Activated CD8-positive, alpha-beta memory T cell treated with anti-CD3 and anti-CD28 coated beads for 48 hours (primary cell): ENCODE measurements at places on chromosomes 7 and 10.

DNA sequence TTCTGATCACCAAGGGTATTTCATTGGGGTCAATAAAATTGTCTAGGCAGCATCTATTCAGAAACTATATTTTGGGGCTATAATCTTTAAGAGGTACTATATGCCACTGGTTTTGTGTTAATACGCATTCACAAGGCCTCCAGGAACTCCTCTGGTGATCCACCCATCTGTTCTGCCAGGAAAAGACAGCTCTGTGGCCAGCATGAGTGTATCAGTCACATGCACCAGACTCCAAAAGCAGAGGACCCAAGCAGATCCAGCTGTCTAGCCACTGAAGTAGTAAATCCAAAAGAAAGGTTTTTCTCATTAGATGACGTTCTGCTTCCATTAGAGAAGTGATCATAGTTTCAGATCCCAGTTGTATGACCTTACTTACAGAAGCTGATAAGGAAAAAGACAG is 199.6 kb upstream of the CELF2 start:
- DNase-seq: no peak

DNA sequence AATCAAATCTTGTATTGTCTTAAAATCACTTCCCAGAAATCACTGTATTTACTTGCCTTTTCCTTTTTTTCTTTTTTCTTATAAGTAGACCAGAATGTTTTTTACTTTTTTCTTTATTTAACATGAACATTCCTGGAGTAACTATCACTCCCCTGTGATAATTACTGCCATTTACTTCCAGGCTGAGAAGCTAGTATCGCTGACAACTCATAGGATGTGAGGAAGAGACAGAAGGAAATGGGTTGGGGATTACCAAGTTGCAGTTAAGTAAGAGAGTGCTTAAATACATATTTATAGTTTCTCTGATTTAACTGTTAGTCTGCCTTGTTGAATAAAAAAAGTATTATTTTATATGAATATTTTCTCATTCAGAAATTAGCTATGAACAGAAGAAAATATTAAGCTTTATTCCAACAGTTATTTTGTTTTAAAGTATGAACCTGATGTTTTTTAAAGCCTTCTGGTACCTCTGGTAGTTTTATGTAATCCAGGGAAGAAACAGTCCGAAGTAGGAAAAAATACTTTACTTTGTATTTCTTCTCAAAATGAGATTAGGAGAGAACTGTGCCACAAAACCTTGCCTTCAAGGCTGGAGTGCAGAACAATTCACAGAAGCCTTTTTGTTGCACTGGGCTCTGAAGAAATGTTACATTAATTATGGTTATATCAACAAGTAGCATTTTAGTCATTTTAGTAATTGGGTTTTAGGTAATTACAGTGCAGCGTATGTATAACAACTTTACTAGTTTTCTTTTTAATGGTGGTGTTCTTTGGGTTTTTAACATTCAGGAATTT is 72.8 kb downstream of the SHOC2 start:
- no peak for DNase-seq

DNA sequence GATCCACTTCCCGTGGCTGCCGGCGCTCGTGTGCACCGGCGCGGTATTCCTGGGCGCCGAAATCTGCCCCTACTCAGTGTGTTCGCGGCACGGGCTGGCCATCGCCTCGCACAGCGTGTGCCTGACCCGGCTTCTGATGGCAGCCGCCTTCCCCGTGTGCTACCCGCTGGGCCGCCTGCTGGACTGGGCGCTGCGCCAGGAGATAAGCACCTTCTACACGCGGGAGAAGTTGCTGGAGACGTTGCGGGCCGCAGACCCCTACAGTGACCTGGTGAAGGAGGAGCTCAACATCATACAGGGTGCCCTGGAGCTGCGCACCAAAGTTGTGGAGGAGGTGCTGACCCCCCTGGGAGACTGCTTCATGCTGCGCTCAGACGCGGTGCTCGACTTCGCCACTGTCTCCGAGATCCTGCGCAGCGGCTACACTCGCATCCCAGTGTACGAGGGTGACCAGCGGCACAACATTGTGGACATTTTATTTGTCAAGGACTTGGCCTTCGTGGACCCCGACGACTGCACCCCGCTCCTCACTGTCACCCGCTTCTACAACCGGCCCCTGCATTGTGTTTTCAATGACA is 1.3 kb downstream of the CNNM1 start:
- no peak for DNase-seq

- no peak for DNase-seq
Measured at GRCh38 chr7:103919272-103919868, 70.1 kb downstream of the RELN start.

DNA sequence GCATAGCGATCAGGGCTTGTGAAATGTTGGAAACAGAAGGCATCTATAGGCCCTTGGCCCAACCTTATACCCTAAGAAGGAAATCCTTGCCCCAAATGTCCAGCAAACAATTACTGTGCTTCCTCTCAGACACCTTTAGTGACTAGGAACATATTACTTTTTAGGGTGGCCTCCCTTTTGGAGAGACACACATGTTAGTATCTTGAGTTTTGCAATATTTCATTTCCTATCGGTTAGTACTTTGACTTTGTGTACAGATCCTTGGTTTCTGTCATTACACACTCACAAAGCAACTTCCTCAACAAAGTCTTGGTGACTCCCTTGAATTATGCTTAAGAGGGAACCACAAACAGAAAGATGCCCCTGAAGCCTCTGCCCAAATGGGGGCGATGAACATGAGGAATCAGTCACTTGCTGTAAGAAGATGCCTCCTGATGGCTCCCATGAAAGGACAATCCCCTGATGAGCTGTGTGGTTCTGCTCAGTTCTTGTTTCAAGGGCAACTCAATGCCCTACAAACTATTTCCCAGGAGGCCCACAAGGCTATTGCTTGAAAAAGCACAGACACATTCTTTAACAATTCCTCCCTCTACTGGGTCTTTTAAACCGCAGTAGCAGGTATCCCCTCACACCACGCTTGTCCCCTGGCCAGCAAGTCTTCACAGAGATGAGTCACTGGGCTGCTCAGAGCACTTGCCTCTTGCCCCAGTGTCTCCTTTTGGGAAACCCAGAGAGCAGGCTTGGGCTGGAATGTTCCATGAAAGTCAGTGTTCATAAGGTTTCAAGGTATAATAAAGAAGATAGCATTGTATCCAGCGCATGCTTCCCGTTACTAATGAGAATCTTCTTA is 196.2 kb downstream of the FANK1 start:
- no peak for DNase-seq

DNA sequence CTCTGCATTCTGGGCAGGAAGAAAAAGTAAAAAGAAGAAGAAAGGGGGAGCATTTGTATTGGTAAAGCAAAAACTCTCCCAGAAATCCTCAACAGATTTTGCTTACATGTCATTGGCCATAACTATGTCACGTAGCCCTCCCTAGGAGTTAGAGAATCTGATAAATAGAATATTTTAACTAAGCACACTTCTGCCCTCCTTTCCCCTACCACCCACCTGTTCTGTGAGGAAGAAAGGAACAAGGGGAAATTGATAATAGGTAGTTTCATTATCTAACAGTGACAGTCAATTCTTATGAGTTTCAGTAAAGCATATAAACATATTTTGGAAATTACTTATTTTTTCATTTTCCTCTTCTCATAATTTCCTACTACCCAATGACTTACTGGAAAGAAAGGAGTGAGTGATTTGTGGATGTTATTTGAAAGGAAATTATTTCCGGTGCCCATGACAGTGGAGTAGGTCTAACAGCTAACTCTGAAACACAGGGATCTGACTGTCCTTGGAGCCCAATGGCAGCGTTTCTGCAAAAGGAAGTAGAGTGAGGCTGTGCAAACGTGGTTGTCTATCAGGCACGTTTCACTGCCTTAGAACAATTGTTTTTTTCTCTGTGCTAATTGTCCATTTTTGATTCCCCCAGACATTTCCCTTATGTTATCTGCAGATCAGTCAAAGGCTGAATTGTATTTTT is 128.6 kb upstream of the MDFIC start:
- no peak for DNase-seq

- DNase-seq: no peak
Measured at GRCh38 chr10:68462536-68462935, 9.2 kb downstream of the DNA2 start.

GRCh38 chr10:126294451-126294850 is 93.8 kb downstream of the ADAM12 start:
- no peak for DNase-seq

DNA sequence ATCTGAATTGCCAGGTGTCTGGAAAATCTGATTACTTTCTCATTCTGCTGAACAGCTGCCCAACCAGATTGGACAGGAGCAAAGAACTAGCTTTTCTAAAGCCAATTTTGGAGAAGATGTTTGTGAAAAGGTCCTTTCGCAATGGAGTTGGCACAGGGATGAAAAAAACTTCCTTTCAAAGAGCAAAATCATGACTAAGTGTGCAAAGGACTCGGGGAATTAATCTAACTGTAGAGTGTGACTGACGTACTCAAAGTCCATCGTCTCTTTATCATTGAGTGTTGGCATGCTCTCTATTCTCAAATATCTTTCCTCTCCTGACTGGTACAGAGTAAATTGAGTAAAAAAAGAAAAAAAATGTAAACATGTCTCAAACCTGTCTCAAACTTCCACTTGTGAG is 3.3 kb downstream of the NPS start:
- DNase-seq: no peak

- DNase-seq: no peak
Measured at GRCh38 chr10:99975942-99976809, 33.6 kb downstream of the DNMBP start.

- DNase-seq: no peak
Measured at GRCh38 chr7:11830582-11831155, 1.3 kb downstream of the THSD7A start.

- no peak for DNase-seq
Measured at GRCh38 chr7:25349283-25350017, 121.2 kb upstream of the NPVF start.

DNA sequence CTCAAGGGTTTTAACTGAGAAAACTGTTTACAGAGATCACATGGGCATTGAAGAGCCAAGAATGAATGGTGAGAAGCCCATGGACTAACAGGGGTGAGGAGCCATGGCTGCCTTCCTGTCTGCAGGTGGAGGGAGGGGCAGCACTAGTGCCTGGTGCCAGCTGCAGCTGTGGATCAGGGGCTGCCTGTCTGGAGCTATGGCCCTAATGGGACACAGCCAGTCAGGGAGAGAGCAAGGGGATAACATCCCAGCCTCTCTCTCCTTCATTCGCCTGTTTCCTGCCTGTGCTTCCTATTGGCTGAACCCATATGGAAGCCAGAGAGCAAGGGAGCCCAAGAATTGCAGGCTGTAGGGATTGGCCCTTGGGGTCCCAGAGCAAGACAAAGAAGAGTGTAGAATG is 125.8 kb upstream of the GAD2 start:
- DNase-seq: no peak

GRCh38 chr7:42978496-42978895 is 46.3 kb downstream of the MRPL32 start:
- no peak for DNase-seq

DNA sequence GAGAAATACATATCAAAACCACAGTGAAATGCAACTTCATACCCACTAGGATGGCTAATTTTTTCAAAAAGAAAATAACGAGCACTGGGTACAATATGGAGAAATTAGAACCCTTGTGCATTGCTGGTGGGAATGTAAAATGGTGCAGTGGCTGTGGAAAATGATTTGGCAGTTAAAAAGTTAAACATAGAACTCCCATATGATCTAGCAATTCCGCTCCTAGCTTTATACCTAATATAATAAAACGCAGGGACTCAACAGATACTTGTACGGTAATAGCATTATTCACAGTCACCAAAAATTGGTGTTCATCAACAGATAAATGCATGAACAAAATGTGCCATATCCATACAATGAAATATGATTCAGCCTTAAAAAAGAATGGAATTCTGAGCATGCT is 58.8 kb upstream of the PLPP4 start:
- DNase-seq: no peak

GRCh38 chr10:49744091-49744685 is 17.9 kb downstream of the OGDHL start:
- DNase-seq: no peak
